CD8-positive, alpha-beta memory T cell (primary cell): ENCODE measurements at places on chromosomes 3 and 15. TPM values are rescaled to one million over a fixed set of nuclear protein-coding genes. Genes with fewer than 3 reads are reported as not detected.

GRCh38 chr15:45407786-45408185 is 29.4 kb upstream of the GATM start:
- H3K27me3 ChIP-seq, result no peaks in the 10 kb centered on the region
- peaks cover 19% of the 10 kb centered on the region for H3K36me3 ChIP-seq
- H3K27ac ChIP-seq, result no peak overlapping the region
- no peak for DNase-seq
- no peak overlapping the region for H3K4me3 ChIP-seq

DNA sequence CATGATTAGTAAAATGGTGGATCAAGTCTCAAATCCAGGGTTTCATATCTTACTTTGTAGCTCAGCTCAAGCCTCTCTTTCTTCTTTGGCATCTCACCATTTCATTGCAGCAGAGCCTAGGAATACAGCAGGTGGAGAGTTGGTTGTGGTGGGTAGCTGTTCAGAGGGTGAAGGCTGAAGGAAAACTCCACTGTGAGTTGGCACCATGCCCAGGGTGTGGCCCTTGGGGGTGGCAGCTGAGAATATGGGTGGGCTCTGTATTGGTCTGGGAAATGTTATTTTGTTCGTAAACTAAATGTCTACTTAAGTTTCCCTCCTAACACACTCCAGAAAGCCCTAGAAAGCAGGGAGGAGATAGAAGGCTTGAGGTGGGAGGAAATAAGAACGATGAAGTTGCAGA is 1.7 kb upstream of the MAP1A start:
- H3K27me3 ChIP-seq, result peaks cover 10% of the 10 kb centered on the region
- no peak overlapping the region for H3K4me3 ChIP-seq
- no peak overlapping the region for H3K27ac ChIP-seq
- H3K4me1 ChIP-seq, result peaks cover 11% of the 10 kb centered on the region
- no peak for DNase-seq

DNA sequence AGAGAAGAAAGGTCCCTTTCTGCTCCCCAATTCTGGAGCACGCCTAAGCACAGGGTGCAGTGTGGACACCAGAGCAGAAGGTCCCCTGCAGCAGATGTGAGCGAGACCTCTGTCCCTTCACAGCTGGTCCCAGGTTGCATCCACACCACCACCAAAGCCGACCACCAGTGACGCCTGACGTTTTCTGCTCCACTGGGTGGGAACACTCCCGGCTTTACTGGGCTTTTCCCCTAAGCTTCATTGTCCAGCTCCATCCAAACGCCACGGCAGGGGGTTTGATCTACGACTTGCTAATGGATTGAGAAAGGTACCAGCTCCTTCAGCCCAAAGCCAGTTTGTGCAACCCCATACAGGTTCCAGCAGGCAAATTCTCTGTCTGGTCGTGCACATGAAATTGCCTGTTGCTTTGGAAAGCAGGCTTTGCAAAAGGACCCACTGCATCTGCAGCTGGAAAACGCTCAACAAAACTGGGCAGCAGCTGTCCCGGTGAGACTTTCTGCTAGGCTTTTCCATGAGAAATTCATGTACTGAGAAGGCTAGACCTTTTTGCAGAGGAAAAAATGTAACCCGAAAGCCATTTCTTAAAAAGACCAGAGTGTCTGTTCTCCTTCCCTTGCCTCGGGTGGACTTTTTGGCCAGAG is 31.1 kb downstream of the ADAMTS17 start:
- H3K27ac ChIP-seq, result no peak overlapping the region
- no peak overlapping the region for H3K4me3 ChIP-seq
- no peaks in the 10 kb centered on the region for H3K4me1 ChIP-seq

DET1 gene
- polyA plus RNA-seq, result 1.4 TPM

DNA sequence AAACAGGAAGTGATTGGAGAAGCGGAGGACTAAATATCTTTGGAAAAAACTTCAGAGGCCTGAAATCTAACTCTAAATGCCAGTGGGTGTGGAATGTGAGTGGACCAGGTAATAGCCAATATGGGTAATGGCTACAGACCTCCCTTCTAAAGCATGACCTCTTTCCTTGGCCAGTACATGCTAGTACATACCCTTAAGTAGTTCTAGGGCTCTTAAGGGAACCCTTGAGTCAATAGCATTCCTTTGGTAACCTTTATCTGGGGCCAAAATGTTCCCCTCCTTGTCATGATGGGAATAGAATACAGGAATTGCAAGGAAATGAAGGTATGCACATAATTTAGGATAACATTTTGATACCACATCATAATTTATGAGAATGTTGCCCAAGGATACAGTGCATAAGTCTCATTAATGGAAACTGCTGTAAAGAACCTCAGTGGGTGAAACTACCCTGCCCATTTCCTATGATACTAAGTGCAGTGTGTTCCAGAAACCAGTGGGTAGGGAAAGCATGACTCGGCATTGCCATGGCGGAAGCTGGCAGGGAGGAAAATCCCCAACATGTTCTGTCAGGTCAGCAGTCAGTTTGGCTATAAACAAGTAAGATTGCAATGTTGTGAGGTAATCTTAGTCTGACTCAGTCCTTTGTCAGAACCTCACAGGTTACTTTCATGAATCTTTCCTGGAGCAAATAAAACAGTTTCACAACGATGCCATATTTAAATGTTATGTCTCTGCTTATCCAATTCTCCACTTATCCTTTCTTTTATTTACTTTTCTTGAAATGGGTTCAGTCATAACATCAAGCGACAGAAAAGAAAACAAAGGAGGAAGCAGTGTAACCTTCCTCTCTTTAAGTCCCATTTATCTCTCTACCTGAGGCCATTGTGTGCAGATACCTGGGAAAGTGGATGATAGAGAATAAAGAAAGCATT is 23.5 kb upstream of the RAP2B start:
- no peak overlapping the region for H3K27ac ChIP-seq
- no peak for DNase-seq
- H3K27me3 ChIP-seq, result no peaks in the 10 kb centered on the region
- no peaks in the 10 kb centered on the region for H3K4me1 ChIP-seq

PP2D1 gene
- polyA plus RNA-seq, result 0.46 TPM
